A549 treated with dexamethasone at 1 μM for 4 hours (cell line): ENCODE measurements at places on chromosomes 16 and 17. TPM values are rescaled to one million over a fixed set of nuclear protein-coding genes. Genes with fewer than 3 reads are reported as not detected.

The MBTPS1 gene
- 38.5 to 48.6 TPM (median 47.0 TPM) in 5 replicates for total RNA-seq

The KRTAP1-1 gene
- not detected in 5 replicates for total RNA-seq

The PRSS22 gene
- total RNA-seq: 0.35 to 1.5 TPM (median 0.65 TPM) in 5 replicates

The GUCY2D gene
- total RNA-seq: 0.18 to 0.78 TPM (median 0.33 TPM) in 5 replicates

The SP6 gene
- 5.6 to 7.0 TPM (median 6.2 TPM) in 5 replicates for total RNA-seq

The EVPLL gene
- total RNA-seq: not detected in 5 replicates

The SERPINF2 gene
- total RNA-seq: 3.8 to 4.6 TPM (median 4.2 TPM) in 5 replicates

The ARL4D gene
- 19.0 to 28.9 TPM (median 24.5 TPM) in 5 replicates for total RNA-seq

The CD300E gene
- not detected in 5 replicates for total RNA-seq

The CACNG1 gene
- 0.07 to 0.11 TPM (median 0.11 TPM) in 3 of 5 replicates, not detected in the others for total RNA-seq

The HP gene
- total RNA-seq: not detected in 5 replicates

The EME1 gene
- total RNA-seq: 13.3 to 14.6 TPM (median 14.3 TPM) in 5 replicates

The CCL8 gene
- total RNA-seq: not detected in 5 replicates
